ENCODE measurements at places on chromosomes 13 and 19. TPM values are rescaled to one million over a fixed set of nuclear protein-coding genes. Genes with fewer than 3 reads are reported as not detected.

DNA sequence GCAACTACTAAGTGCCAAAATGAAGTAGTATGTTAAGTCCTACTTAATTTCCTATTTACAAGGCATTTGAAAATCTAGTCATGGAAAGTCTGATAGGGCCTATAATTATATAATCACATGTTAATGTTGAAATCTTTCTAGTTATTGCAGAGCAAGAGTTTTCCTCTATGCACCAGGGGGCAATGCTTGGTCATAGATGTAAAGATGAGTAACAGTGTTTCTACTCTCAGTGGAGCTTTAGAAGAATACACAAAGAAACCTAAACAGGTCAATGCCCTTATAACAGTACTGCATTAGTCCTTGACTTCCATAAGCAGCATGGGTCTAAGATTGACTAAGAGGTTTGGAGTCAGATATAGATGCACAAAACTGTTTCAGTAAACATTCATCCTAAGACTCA lies 218.7 kb downstream of the KCTD12 start:
- peak; percentile 24 for DNase-seq

DNA sequence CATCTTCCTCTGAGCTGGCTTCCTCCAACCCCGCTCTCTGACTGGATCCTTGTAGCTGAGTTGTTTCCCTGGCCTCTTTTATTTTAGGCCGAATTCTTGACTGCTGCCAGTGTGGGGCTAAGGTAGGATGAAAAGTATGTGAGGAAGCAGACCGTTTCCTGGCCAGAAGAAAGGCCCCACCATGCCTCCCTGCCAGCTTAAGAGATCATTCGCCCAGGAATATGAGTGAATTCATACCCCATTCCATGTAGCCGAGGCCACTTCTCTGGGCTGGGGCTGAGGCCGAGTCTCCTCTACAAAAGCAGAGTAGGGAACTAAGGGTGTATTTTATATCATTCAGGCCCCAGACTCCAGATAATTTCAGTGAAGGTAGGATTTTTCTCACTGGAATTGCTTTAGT lies 32.3 kb downstream of the NFIX start:
- no peak for DNase-seq

- no peak for DNase-seq
Observed at GRCh38 chr13:53357582-53357981, 329.0 kb downstream of the OLFM4 start.

- DNase-seq = no peak
Observed at GRCh38 chr19:42065051-42065450, 5.0 kb downstream of the GRIK5 start.

DNA sequence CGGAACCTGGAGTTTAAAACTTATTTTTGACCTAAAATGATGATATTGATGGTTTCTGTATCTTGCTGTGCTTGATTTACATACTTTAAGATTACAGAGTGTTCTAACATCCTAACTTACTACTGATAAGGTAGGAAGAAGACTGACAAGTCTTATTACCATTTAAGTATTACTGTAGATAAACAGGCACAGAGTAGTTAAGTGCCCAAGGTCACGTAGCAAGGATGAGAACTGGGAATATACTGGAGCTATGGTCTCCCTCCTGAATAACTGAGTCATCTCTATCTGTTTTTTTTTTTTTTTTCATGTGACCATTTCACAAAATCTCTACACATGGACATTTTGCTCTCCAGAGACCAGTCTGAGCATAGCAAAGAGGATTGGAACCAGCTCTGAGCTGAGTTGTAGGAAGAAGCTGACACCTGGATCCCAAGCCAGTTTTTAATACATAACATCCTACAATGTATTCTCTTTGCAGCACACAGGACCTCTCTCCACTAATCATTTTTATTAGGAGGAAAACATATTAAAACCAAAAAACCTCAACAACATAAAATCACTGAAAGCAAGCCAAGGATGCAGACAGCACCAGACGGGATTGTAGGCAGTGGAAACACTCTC lies 173.5 kb downstream of the DNAJC15 start:
- DNase-seq = no peak

The LYPD3 gene
- total RNA-seq = 0.20 TPM

The TMEM190 gene
- total RNA-seq = not detected

The TINCR gene
- not detected for total RNA-seq

- peak; percentile 78 for DNase-seq
Observed at GRCh38 chr13:42832341-42833096, 51.1 kb downstream of the FAM216B start.
